ENCODE measurements at places on chromosomes 13 and 19.

DNA sequence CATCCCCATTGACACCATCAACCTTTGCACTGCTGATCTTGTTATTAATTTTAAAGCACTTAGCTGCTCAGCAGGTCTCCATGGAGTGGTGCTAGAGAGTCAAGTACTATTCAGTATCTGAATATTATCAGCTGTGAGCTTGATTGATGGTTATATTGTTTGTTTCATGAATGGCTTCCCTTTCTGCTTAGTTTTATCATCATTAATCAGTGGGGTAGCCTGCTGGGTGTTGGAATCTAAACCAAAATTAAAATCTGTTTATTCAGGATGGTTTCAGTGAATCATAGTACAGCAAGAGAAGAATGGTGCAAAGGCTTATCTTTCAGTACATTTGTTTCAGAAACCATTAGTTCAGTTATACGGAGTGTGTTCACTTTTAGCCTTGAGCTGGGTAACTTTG is 42.5 kb upstream of the SCEL start:
- no peak for DNase-seq

GRCh38 chr13:48973845-48974431 is 1.8 kb upstream of the FNDC3A start:
- DNase-seq: no peak

DNA sequence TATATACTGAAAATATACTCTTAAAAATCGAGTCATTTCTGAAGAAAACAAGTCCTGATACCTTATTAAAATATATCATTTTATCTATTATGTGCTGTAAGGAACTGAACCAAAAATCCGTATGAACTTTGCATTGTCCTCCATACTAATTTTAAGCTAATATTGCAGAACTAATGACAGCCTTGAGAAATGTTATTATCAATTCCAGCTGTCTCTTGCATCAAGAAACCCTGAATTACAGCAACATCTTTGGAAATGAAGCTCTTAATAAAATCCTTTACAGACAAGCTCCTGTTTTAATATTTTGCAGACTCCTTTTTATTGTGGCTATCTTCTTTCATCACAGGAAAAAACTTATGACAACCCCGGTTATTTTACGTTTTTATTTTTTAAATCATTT is 1335.3 kb downstream of the EFNB2 start:
- DNase-seq: no peak

DNA sequence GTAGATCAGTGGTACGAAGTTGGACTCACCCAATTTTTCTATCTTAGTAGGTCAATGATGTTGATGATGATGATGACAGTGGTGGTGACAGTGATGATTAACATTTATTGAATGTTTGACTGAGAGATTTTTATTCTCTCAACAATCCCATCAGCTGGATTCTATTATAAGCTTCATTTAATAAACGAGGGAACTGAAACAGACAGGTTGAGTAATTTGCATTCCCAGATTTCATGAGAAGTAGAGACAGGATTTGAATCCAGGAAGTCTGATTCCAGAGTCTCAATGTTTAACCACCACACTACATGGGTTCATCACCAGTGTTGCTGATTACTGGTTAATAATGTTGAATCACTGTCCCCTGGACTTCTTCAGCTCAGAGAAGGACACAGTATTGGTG is 168.9 kb downstream of the FLT1 start:
- no peak for DNase-seq

GRCh38 chr13:91574766-91575165 is 176.3 kb downstream of the GPC5 start:
- no peak for DNase-seq

DNA sequence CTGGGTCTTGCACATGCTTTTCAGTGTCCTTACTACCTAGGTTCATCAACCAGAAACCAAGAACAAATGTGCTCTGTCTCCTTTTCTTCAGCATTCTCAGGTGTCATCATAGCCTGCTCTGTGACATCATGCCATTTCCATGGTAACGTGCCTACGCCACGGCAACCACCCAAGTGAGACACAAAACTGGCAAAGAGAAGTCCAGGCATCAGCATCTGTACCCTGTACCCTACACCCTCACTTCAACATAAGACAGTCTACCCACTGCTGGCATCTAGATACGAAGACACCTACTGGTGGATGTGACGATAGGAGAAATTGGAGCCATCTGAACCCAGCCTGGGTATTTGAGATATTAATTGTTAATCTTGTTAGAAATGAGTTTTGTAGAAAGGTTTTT is 13.3 kb downstream of the ZC3H4 start:
- DNase-seq: no peak

GRCh38 chr13:52599848-52600603 is 42.2 kb upstream of the HNRNPA1L2 start:
- no peak for DNase-seq

GRCh38 chr19:40413291-40413845 is at the start of gene PRX:
TSS of gene PRX (minus strand) at chr19:40413378. CDS start at chr19:40407932, 5,446 bp downstream.
- no peak for DNase-seq

GRCh38 chr19:7789447-7789846 is 26.4 kb downstream of the CLEC4M start:
- DNase-seq: no peak

- DNase-seq: no peak
These were observed 679.1 kb upstream of the SPRY2 start for GRCh38 chr13:81020010-81020409.

DNA sequence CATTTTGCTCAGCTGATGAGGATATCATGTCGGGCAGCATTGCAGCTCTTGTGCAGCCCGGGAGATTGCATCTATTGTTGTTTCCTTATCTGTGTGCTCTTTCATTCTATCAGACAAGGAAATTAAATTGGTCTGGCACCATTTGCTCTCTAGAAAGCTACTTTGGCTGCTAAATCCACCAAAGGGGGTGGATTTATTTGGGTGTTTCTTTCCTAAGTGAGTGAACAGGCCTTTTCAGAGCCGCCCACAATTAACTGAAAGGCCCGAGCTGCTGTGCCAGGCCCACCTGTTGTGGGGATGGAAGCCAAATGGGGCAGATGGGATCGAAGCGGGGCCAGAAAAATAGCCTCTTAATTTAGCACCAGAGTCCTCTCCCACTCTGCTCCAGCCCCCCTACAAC is 99.4 kb downstream of the DNAJC15 start:
- DNase-seq: no peak

DNA sequence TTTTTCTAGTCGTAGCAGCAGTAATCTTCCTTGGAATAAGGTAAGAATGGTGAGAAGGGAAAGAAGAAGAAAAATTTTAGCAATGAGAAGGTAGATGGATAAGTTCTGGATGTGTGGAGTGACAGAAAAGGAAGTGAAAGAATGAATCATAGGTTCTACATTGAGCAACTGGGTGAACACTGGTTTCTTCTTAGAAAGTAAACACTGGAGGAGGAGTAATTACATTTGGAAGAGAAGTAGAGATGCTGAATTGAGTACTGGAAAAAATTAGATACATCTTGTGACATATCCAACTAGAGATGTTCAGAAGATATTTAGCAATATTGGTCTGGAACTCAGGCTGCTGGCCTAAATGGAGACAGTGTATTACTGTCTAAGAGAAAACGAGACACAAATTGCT is 148.5 kb downstream of the GPC5 start:
- DNase-seq: no peak

GRCh38 chr13:74620711-74621110 is 486.5 kb upstream of the KLF12 start:
- DNase-seq: no peak

- DNase-seq: no peak
These were observed 122.6 kb upstream of the SLC10A2 start for GRCh38 chr13:103188713-103189326.

DNA sequence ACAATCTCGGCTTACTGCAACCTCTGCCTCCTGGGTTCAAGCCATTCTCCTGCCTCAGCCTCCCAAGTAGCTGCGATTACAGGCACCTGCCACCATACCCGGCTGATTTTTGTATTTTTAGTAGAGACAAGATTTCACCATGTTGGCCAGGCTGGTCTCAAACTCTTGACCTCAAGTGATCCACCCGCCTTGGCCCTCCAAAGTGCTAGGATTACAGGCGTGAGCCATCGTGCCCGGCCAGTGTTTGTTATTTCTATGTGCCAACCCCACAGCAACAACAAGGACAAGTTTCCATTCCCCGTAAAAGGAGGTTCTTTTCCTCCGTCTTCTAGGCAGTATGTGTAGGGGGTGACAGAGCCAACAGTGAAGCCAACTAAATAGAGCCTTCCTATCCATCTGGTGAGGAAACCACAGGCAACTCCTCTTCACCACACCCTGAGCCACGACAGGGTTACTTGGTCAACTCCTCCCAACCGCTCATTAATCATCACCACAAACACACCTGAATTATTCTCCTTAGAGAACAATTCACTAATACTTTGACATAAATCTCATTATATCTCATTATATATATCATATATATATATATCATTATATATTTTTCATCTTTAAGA is 25.5 kb downstream of the FOXO1 start:
- DNase-seq: no peak

DNA sequence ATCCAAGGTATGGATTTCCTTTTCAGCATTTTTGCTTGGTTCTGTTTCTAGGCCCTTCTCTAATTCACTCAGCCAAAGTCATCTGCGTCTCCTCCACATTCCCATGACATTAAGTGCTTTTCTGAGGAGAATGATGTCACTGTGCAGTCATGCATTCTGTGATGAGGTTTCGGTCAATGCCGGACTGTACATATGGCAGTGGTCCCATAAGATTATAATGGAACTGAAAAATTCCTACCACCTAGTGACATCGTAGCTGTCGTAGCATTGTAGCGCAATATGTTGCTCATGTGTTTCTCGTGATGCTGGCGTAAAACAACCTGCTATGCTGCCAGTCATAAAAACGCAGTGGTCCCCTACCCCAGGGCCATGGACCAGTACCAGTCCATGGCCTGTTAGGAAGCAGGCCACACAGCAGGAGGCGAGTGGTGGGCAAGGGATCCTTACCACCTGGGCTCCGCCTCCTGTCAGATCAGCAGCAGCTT is 63.4 kb upstream of the TNFRSF19 start:
- no peak for DNase-seq

DNA sequence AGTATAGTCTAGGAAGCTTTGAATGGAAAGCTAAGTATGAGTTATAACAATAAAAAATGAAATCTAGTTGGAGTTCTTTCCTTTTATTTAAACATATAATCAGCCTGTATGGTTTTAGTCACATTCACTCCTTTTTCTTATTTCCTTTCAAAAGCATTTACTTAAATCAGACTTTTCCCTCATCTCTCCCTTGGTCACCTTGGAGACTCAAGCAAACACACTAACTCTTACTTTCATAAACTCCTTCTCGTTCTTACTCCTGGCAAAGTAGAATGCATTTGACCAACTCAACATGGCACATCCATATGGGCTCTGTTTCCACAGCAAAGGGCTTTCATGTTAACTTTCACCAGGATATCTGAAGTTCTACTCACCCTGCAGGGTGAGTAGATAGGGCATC is 400.0 kb downstream of the LMO7 start:
- no peak for DNase-seq

GRCh38 chr19:19064811-19065745 is 1.3 kb downstream of the SLC25A42 start:
- no peak for DNase-seq

DNA sequence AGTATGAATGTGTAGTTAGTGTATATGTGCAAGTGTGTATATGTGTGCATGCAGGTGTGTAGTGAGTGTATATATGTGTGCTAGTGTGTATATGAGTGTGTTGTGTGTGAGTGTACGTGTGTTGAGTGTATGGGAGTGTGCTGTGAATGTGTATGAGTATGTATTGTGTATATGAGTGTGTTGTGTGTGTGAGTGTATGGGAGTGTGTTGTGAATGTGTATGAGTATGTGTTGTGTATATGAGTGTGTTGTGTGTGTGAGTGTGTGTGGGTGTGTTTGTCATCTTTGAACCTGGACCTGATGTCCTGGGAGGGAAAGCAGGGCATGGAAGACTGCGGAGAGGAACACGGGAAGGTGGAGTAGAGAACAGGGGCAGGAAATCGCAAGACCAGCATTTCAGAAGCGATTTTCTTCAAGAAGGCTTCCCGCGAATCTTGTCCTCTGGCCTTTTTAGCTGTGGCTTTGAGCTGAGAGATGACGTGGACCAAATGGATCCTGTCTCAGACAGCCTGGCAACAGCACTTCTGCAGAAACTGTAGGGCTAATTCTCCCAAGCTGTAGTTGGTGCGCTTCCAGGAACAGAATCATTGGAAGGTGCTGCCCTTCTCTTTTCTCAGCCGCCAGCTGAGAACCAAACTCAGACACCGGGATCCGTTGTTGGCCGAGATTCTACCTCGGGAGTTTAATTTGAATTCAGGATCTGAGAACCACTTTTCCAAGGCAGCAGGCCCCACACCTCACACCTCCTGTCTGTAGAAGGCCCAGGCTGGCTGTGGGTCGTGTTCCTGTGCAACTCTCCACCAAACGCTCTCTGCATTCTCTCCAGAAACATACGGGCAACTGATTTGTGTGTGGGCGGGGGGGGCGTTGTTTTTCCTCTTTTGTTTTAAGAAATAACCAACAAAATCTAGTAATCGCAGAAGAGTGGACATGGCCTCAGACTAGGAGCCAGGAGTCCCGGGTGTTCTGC is 94.7 kb upstream of the RAP2A start:
- DNase-seq: peak; percentile 83

DNA sequence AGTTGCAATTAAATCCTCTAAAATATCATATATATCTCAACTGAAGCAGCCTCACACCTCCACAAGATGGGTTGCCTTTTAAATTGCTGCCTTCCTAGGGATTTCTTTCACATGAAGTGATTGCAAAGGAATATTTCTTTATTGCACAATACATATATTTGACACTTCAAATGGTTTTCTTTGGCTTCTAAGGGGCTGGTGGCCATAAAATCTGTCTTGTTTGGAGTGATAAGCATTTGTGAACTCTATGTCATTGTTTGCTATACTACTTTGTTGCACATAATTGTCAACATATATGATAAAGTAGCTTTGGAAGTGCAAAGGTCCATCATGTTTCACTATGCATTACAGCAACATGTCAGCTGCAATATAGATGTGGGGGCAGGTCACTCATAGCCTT is 2380.9 kb downstream of the PCDH9 start:
- no peak for DNase-seq

GRCh38 chr19:47232422-47233211 is 1.6 kb upstream of the BBC3 start:
- no peak for DNase-seq

DNA sequence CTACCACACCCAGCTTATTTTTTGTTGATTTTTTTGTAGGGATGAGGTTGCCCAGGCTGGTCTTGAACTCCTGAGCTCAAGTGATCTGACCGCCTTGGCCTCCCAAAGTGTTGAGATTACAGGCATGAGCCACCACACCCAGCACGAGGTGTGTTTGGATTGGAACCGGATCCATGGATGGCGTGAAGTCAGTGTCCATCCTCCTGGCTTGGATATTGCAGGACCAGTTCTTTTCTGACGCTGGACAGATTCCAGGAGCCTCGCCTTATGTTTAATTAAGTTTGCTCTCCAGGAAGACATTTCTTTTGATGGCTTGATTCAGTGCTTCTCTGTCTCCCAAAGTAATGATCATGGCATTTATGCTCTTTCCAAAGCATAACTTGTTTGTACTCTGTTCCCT is 14.4 kb upstream of the RFXAP start:
- DNase-seq: no peak

- no peak for DNase-seq
These were observed 436.4 kb downstream of the SLITRK5 start for GRCh38 chr13:88107570-88107969.

GRCh38 chr19:58218899-58219298 is 9.8 kb upstream of the ZNF544 start:
- DNase-seq: no peak

GRCh38 chr13:30821421-30821820 is 84.7 kb upstream of the MEDAG start:
- DNase-seq: no peak

All from AG09319 (cell line).